ENCODE measurements at places on chromosomes 1 and 21.

GRCh38 chr1:63703701-63704107, 70.1 kb upstream of the ROR1 start:
- DNase-seq = no peak

GRCh38 chr1:181483285-181484195, at the start of gene CACNA1E:
Gene CACNA1E, plus strand, starts transcription at chr1:181483517. Its CDS starts 228 bp downstream, at chr1:181483745.
- no peak for DNase-seq

DNA sequence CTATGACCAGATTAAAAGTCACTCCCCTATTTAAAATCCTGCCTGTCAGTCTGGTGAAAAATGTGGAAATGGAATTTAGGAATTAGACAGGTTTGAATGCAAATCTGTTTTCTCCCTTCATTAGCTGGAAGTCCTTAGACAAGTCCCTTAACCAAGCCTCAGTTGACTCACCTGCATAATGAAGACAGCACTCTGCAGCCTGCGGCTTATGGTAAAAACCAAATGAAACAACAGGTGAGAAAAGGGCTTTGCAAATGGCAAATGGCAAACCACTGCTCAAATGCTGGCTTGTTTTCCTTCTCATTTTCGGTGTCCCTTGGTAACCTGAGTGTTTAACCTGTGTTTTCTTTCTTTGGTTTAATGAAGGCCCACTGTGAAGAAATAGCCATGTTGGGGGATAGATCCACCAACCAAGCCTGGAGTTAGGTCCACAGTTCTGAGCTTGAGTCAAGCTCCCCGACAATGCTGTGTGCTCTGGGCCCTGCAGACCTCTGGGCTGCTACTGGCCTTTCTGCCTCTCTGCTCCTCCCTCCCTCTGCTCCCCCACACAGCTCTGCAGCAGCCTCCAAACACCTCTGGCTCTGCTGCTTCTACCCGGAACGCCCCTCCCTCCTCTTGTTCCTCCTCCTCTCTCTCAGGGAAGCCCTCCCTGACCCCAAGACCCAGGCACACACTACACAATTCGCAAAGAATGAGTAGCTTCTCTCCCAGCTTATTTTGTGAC, 641.8 kb downstream of the MATN1 start:
- DNase-seq = no peak

- DNase-seq = peak; percentile 82
Measured at GRCh38 chr1:204446413-204447111, 34.9 kb upstream of the PPP1R15B start.

DNA sequence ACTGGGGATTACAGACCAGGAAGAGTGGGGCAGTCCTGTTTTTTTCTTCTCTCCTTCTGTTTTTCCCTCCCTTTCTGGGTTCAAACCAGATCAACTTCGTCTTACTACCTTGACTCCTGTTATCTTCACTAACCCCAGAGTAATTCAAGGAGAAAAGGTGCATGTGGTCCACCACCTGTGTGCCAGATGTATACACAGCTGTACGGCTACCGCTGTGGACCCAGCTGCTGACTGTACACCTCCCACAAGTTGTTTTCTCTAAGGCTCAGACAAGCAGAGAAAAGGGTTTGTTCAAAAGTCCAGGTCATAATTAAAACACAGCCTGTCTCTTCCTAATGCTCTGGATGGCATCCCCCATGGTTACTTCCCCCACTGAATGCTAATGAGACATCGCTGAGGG, 102.1 kb downstream of the LMX1A start:
- no peak for DNase-seq

DNA sequence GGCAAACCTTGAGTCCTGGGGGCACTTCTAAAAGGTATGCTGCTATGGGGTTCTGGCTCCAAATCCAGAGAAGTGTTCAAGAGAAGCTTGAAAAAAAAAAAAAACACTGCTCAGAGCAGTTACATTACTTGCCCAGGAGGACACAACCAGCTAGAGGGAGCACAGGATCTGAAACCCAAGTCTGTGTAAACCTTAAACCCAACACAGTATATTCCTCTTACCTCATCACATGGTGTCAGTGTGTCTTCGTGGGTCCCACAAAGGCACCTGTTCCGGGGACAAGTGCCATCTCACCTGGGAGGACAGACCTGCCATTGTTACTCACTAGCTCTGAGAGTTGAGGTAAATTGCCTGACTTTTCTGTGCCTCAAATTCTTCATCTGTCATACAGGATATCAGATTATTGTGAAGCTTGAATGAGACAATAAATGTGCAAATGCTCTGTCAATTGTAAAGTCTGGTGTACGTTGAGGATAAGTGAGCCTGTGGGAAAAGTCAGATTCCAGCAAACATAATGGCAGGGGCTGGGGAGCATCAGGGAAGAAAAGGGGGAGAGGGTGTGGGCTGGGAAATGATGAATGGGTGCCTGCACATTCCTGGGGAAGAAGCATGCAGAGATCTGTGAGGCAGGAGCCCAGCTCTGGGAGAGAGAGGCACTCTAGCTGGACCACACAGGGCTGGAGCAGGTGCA, 170.4 kb upstream of the ZC3H12A start:
- no peak for DNase-seq

DNA sequence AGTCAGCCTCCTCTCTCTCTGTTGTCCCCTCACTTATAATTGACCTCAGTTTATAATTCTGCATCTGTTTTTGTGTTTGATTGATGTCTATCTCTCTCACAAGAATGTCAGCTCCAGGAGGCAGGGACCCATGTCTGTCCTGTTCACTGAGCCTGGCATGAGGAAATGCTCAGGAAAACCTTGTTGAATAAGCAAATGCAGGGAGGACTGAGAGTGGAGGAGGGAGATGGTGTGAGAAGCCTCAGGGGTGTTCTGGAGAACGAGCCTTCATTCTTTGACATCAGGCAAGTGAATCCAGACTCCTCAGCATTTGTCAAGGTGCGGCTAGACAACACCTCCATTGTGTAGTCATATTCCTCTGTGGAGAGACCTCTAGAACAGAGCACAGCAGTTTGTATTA, 45.5 kb downstream of the MAN1C1 start:
- DNase-seq = no peak

- no peak for DNase-seq
Measured at GRCh38 chr1:154745286-154745731, 124.8 kb downstream of the KCNN3 start.

DNA sequence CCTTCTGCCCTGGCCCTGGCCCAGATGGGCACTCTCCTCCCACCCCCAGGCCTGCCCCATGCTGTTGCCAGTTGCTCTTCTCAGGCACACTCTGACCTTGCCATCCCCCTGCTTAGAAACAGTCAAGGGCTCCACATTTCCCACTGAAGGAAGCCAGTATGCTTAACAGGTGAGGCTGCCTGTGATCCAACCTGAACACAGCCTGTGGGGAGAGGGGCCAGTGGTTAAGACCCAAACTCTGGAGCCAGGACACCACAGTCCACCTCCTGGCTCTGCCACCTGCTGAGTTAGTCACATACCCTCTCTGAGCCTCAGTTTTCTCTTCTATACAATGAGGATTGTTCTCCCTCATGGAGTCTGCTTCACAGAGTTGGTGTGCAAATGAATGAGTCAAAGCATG, 526.9 kb downstream of the MATN1 start:
- no peak for DNase-seq

GRCh38 chr1:207745839-207746767, 5.8 kb upstream of the CD46 start:
- no peak for DNase-seq

DNA sequence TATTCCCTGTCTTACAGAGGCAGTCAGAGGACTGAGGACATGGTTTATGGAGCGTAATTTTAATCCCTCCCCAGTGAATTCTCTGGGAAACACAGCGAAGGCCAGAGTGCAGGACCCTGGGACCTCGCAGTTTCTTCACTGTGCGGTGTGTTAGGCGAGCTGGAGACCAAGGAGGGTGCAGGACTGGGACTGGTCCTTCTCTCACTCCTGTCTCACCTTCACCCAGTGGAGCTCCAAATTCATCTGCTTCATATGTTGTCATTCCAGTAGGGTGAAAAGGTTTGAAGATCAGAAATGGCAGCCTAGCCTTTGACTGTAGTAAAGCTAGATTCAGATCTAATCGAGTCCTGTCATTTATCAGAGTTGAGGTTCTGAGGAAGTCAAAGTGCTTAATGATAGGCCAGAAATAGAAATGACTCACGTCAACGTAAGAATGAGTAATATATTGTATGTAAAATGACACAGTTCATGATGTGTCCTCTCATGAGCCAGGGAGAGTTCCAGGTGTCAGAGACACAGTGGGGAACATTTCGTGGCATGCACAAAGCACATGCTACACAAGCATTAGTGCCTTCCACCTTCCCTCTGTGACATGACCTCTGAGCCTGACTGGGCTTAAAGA, 647.5 kb downstream of the SMYD3 start:
- DNase-seq = no peak

GRCh38 chr1:75132242-75132811, 1.9 kb upstream of the LHX8 start:
- DNase-seq = no peak

DNA sequence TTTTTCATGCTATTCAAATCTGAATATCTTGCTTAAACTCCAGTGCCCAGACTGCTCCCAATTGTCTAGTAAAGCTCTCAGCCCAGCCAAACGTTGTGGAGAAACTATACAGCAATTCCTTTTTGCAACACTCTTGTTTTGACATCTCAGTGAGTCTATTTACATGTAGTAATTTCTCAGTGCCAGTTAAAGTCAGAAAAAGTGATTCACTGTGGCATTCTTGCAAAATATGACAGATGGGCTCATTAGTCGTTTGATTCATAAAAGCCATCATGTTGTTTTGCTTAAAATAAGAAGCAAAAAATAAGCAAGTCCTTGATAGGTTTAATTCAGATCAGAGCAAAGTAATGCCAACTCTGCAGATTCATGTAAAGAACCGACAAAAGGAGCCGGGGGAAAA, 20.7 kb upstream of the TMPRSS15 start:
- DNase-seq = no peak
